ENCODE measurements at places on chromosomes 7 and 10. TPM values are rescaled to one million over a fixed set of nuclear protein-coding genes. Genes with fewer than 3 reads are reported as not detected.

CHRM2 gene
- not detected for total RNA-seq

LMOD2 gene
- total RNA-seq = 290 TPM

LRRC17 gene
- total RNA-seq = 2.5 TPM

SPDYE16 gene
- total RNA-seq = not detected

- no peaks in the 10 kb centered on the region for H3K36me3 ChIP-seq
- peaks cover 11% of the 10 kb centered on the region for H3K4me1 ChIP-seq
- H3K4me3 ChIP-seq = no peak overlapping the region
- H3K27ac ChIP-seq = no peak overlapping the region
- DNase-seq = no peak
Observed at GRCh38 chr7:6501586-6502564, 49.4 kb downstream of the GRID2IP start.

- H3K4me1 ChIP-seq = peaks cover 16% of the 10 kb centered on the region
- H3K4me3 ChIP-seq = no peak overlapping the region
- no peaks in the 10 kb centered on the region for H3K27me3 ChIP-seq
- DNase-seq = no peak
- no peaks in the 10 kb centered on the region for H3K36me3 ChIP-seq
Observed at GRCh38 chr7:50621206-50621605, 56.0 kb upstream of the DDC start.

- DNase-seq = no peak
- H3K27me3 ChIP-seq = no peaks in the 10 kb centered on the region
- no peaks in the 10 kb centered on the region for H3K4me1 ChIP-seq
- no peaks in the 10 kb centered on the region for H3K36me3 ChIP-seq
Observed at GRCh38 chr10:18008986-18009385, 57.3 kb downstream of the SLC39A12 start.

GRCh38 chr7:30804078-30804661, 33.0 kb downstream of the MINDY4 start:
- H3K27me3 ChIP-seq = no peaks in the 10 kb centered on the region
- H3K4me3 ChIP-seq = no peak overlapping the region
- H3K36me3 ChIP-seq = no peaks in the 10 kb centered on the region
- no peak overlapping the region for H3K27ac ChIP-seq
- peaks cover 28% of the 10 kb centered on the region for H3K4me1 ChIP-seq

DNA sequence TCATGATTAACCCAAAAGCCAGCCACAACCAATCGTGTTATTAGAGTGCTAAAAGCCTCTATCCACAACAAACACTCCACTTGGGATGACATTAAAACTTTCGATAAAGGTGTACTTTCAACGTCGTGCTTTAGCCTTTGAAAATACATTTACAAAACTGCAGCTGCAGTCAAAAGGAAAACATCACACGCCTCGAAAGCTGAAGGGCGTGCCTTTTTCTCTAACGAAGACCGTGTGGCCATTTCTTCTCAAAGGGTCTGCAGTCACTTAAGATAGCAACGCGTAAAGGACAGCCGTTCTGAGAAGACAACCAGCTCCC, 1.1 kb downstream of the ARHGAP12 start:
- no peak for DNase-seq
- H3K36me3 ChIP-seq = no peaks in the 10 kb centered on the region
- H3K27ac ChIP-seq = peak overlapping the region; percentile 98
- H3K27me3 ChIP-seq = no peaks in the 10 kb centered on the region
- peaks cover 33% of the 10 kb centered on the region for H3K4me1 ChIP-seq

- H3K27ac ChIP-seq = peak overlapping the region; percentile 19
- H3K27me3 ChIP-seq = no peaks in the 10 kb centered on the region
- no peak overlapping the region for H3K4me3 ChIP-seq
- H3K4me1 ChIP-seq = peaks cover 29% of the 10 kb centered on the region
Observed at GRCh38 chr7:22564511-22565045, 64.6 kb upstream of the STEAP1B start.

DNA sequence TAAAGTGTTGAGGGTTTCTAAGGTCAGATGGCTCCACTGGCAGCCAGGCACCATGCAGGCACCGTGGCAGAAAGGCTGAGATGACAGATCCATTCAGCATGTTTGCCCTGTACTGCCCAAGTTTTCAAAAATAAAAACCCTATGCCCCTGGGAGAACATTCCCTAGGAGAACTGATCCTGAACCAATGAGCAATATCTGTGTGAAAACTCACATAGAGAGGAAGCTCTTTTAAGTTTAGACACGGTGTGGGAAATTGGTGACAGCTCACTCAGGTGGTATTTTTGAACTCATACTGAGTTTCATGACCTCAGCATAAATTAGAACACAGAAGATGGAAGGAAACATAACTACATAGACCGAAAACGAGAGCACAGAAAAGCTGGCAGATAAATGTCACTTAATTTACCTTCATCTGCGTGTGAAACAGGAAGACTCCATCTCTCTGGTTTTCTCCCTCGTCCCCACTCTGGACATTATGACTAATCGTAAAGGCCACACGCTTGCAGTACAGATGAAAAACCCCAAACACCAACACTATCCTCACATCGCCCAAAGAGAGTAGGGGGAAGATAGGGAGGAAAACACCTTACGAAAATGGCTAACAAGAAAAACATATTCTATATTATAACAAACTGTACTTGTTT, 127.8 kb downstream of the ICA1 start:
- H3K4me1 ChIP-seq = no peaks in the 10 kb centered on the region
- no peaks in the 10 kb centered on the region for H3K27me3 ChIP-seq
- H3K27ac ChIP-seq = no peak overlapping the region
- H3K4me3 ChIP-seq = no peak overlapping the region

DNA sequence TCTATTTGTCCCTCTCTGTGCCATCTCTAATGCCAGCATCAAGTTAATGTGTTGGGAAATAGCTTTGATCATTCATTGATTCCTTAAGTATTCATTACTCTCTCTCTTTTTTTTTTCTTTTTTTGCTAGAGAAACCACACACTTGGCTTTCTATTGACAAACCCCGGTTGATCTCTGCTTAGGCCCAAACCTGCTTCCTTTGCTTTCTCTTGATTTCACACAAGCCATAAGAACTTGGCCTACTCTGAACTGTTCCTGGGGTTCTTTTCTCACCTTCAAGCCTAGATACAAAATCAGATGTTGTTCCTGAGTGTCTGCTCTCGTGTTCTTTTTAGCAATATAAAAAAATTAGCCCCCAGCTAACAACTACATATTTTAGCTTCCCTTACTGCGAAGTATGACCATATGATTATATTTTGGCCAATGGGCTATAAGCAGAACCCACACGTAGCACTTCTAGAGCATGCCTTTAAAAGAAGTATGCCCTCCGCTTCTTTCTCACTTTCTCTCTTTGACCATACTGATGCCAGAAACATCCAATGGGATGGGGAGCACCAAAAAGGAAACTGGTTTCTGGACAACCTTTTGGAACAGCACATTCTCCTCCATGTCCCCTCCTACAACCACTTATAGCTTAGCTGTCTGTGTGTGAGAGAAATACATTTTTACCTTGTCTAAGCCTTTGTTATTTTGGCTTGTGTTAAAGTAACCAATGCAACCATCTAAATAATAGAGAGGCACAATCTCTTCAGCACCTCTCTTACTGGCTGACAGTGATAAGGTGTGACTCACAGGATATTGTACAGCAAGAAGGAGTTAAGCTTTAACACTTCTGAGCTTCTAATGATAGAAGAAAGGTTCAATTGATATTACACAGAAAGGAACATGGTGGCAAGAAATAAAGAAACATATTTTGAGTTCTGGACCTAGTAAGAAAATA, 96.6 kb upstream of the LRRN3 start:
- H3K4me1 ChIP-seq = no peaks in the 10 kb centered on the region
- H3K4me3 ChIP-seq = no peak overlapping the region
- no peaks in the 10 kb centered on the region for H3K27me3 ChIP-seq
- DNase-seq = no peak

GRCh38 chr10:33009244-33010131, 51.5 kb upstream of the ITGB1 start:
- H3K4me1 ChIP-seq = no peaks in the 10 kb centered on the region
- no peak overlapping the region for H3K27ac ChIP-seq
- H3K4me3 ChIP-seq = no peak overlapping the region
- DNase-seq = no peak
- H3K27me3 ChIP-seq = no peaks in the 10 kb centered on the region

Data from gastrocnemius medialis (tissue), 4 donors.